B cell (primary cell): ENCODE measurements at places on chromosomes 4 and X.

DNA sequence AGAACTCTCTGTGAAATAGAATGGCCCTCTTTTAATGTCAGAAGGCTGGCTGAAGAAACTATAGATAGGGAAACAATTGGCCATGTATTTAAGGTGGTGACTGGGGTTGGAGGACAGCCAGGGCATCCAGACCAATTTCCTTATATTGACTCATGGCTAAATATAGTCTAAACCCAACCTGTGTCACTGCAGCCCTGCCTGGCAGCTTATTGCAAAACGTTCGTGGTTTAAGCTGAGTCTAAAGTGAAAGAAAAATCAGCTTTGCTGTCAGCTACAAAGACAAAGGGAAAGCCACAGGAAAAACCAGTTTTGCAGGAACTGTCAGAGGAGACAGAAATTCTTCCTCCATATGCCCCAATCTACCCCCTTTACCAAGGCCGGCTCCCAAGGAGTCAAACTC is 902.8 kb upstream of the NDST4 start:
- no peak for DNase-seq

GRCh38 chr4:36174570-36174969 is 69.7 kb downstream of the ARAP2 start:
- DNase-seq = no peak

GRCh38 chr4:100366213-100366612 is 151.6 kb downstream of the EMCN start:
- no peak for DNase-seq

DNA sequence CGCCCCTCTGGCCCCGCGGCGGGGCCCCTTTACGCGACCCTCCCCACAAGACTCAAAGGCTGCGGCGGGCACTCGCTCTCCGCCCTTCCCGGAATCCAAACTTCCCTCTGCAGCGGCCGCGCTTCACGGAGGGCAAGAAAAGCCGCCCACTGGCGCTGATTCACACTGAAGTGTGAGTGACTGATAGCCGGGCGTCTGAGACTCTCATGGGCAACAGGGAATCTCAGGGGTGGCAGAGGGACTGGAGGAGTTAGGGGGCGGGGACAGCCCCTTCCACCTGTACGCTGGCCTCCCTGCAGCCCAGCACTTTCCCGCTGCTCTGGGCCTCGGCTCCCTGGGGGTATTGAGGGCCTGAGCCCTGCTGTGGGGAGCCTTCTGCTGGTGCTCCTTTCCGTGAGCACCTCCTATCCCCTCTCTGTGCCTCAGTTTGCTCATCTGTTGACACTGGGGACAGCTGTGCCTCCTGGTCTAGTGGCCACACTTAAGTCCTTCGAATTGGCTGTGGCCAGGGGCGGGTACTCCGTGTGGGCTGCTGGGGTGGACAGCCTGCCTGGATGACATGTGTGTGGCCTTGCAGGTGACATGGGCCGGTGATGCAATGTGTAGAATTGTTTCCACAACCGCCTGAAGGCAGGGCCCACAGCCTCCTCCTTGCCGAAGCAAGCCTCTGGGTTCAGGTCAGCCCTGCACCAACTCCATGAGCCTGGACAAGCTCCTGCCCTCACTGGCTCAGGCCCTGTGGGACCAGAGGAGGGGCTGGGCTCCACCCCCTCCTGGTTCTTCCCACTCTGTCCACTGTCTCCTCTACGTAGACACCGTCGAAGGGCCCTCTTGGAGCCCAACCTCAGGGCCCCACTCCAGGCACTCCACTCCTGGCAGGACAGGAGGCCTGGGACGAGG is 951 bp downstream of the SH3BP2 start:
- DNase-seq = peak; percentile 41

- no peak for DNase-seq
Observed at GRCh38 chrX:12234534-12235329, 96.5 kb downstream of the FRMPD4 start.

DNA sequence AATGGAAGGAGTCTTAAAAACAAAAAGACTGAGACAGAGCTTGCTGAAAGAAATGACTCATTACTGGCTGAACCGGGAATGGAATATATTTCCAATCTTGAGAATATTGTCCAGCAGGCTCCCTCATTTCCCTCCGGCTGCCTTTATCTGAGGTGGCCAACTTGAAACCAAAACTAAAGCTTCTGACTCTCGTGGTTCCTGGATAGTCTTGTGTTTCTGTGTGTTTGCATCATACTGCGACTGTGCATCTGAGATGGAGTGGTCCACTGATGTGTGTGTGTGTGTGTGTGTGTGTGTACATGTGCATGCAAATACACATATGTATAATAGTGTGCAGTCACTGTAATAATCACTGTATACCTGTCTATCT is 145.6 kb upstream of the SCML1 start:
- DNase-seq = no peak

- DNase-seq = no peak
Observed at GRCh38 chrX:132508834-132509233, 20.0 kb upstream of the MBNL3 start.

DNA sequence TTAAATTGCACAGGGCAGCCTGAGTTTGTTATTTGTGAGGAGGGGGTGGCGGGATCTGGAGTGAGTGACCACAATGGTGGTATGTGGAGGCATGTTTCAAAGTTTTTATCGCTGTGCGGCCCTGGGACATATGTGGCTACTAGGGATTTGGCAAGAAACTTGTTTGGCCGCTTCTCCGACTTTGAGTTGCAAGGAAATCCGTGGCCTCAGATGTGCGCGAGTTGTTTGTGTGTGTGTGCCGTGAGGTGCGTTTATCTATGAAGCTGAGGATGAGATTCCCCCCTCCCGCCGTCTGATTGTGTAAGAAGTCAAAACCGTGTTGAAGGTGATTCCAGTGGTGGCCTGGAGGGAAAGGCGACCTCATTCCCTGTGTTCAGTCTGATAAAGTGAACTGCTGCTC is 1.4 kb downstream of the JADE3 start:
- DNase-seq = peak; percentile 29

- peak; percentile 29 for DNase-seq
Observed at GRCh38 chr4:73589261-73589847, 30.9 kb downstream of the RASSF6 start.

DNA sequence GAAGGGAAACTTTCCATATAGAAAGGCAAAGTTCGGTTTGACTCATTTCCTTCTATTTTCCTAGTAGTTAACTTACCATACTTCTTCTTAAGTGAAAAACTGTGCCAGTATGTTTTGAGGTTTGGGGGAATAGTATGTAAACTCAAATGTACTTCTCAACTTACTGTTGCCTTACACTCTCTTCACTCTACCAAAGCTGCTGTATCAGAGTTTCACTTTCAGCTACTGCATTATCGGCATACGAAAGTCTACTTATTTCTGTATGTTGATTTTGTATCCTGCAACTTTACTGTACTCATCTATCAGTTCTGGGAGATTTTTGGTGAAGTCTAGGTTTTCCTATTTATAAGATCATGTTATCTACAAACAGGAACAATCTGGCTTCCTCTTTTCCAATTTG is 932.7 kb downstream of the FAT4 start:
- no peak for DNase-seq

GRCh38 chr4:90979556-90979955 is 852.4 kb downstream of the CCSER1 start:
- DNase-seq = no peak

- no peak for DNase-seq
Observed at GRCh38 chr4:15777697-15778288, 335 bp upstream of the CD38 start.

DNA sequence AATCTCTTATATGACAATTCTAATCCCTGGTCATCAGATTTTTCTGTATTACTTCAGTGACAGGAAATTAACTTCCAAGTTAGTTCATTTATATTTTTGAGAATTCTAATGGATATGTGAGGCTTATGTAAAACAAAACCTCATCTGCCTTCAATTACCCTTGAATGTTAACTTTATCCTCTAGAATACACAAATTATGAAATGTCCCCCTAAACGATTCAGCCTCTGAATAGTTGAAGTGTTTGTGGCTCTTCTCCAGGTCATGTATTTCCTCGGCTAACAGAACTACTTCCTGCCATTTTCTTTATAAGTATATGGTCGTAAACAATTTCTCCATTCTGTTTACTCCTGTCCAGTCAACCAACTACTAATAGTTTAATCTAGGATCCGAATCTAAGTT is 401.3 kb downstream of the PCDH10 start:
- DNase-seq = no peak

DNA sequence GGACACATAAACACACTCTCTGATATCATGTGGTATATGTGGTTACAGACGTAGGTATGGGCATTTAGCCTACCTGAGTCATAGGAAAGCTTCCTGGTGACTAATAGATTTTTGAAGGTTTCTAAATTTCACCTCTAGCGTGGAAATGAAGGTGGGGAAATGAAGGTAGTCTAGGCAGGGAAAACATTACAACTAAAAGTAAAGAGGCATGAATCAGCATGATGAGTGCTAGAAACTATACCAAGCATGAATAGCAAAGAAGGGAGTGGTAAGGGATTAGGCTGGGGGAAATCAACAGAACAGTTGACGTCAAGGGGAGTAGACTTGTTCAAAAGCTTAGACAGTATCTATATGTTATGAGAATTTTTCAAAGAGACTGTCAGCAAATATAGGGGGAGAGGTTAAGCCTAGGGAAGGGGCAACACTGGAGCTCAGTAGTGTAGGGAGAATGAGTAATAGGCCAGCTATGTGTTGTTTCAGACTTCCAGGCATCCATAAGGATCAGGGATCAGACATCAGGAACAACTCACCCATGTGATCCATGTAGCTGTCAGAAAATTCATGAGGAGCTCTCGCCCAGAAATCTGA is 279.3 kb upstream of the DIPK2B start:
- DNase-seq = no peak

GRCh38 chr4:105116616-105117319 is 29.9 kb upstream of the TET2 start:
- DNase-seq = no peak

- no peak for DNase-seq
Observed at GRCh38 chr4:110904435-110905065, 281.7 kb upstream of the PITX2 start.

- peak; percentile 3 for DNase-seq
Observed at GRCh38 chrX:45322382-45322781, 121.7 kb upstream of the DIPK2B start.

DNA sequence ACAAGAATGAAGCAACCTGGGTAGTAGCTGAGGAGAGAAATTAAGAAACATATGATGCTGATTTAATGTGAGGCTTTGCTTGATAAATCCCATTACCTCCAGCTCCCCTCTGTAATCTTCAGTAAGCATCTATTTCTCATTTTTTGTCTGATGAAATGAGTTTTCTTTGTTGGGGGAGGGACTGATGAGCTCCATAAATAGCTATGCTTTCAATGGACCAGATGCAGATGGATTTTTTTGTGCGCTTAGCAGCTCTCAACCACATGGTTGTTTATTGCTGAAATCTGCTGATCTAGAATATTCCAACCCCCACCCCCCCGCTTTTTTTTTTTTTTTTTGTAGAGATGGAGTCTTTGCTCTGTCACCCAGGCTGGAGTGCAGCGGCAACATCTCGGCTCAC is 1082.0 kb downstream of the RAPGEF2 start:
- no peak for DNase-seq

GRCh38 chr4:181897935-181898334 is 345.3 kb upstream of the TENM3 start:
- no peak for DNase-seq

DNA sequence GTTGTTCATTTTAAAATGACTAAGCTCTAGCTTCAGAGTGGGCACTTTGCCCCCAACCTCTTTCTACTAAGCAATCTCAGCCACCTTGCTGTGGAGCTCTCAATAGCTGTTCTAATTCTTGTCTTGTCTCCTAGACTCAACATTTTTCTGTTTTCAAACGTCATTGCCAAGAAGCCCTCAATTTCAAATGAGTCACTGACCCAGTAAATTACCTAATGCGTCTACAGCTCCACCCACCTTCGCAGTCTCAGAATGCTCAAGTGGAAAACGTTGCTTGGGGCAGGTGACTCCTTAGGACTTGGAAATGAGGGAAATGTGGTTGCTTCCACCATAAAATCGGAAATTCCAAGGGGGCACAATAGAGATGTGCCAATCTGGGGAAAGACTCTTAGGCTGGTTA is 59.0 kb downstream of the ING2 start:
- DNase-seq = no peak

DNA sequence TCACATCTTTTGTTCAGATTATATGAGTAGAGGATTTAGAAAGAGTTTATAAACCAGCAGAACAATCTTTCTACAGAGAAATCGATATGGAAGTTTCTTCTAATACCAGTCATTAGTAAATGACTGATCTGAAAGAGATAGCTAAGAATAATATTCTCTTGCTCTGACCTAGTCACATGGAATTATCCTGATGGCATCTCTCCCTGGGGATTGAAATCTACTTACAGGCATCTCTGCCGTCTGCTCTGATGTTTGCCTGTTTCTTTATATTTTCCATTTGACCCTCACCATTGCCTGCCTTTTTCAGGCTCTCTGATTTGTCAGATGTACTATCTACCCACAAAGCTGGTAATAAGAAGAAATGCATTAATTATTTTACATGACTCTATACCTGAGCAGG is 1157.3 kb downstream of the PCDH7 start:
- DNase-seq = no peak

- no peak for DNase-seq
Observed at GRCh38 chr4:133390198-133390855, 241.2 kb downstream of the PCDH10 start.

- no peak for DNase-seq
Observed at GRCh38 chr4:87309625-87310024, 13.1 kb downstream of the HSD17B13 start.

- no peak for DNase-seq
Observed at GRCh38 chr4:152099555-152099954, 338.7 kb upstream of the GATB start.
